ENCODE measurements at places on chromosomes 3 and 15. TPM values are rescaled to one million over a fixed set of nuclear protein-coding genes. Genes with fewer than 3 reads are reported as not detected.

Gene SKOR1
- 0.30 TPM for total RNA-seq

Gene FOXB1
- total RNA-seq = 0.29 TPM

Gene TMC3
- total RNA-seq = not detected

Gene MESD
- total RNA-seq = 20.7 TPM

Gene AADACL2
- total RNA-seq = not detected

Gene LIPC
- total RNA-seq = 1.5 TPM

Gene SNURF
- 21.6 TPM for total RNA-seq

Gene LRRIQ4
- total RNA-seq = 0.49 TPM

Gene ZNF385D
- not detected for total RNA-seq

Gene PARP15
- 8.7 TPM for total RNA-seq

Gene GHSR
- not detected for total RNA-seq

Gene GOLGA6D
- not detected for total RNA-seq

Gene PARP6
- total RNA-seq = 43.0 TPM

Gene BBS4
- total RNA-seq = 13.6 TPM

Gene COLQ
- total RNA-seq = 0.74 TPM

Gene MOBP
- total RNA-seq = not detected

Gene TUBGCP5
- 22.4 TPM for total RNA-seq

Gene SLC12A8
- 1.8 TPM for total RNA-seq

Gene ITIH4
- 4.8 TPM for total RNA-seq

Gene VGLL3
- total RNA-seq = not detected

Gene AGBL1
- total RNA-seq = not detected

Gene AP3B2
- total RNA-seq = 0.30 TPM

Gene ITIH1
- not detected for total RNA-seq

Gene ETV5
- 1.2 TPM for total RNA-seq

Gene TRANK1
- total RNA-seq = 20.7 TPM

Gene PIGX
- total RNA-seq = 41.4 TPM

Gene PRTG
- not detected for total RNA-seq

Gene IL20RB
- 1.1 TPM for total RNA-seq
